Motor neuron (in vitro differentiated cells): ENCODE measurements at places on chromosomes 3 and 15. TPM values are rescaled to one million over a fixed set of nuclear protein-coding genes. Genes with fewer than 3 reads are reported as not detected.

Gene MESP2
- total RNA-seq: 0.68 and 0.90 TPM in 2 replicates

Gene GOLGA8R
- total RNA-seq: 2.7 and 4.2 TPM in 2 replicates

- ATAC-seq: no peak
Measured at GRCh38 chr3:145355206-145355605, 805.8 kb downstream of the PLOD2 start.

- ATAC-seq: peak; percentile 97
Measured at GRCh38 chr15:56496635-56497034, 31.7 kb upstream of the MNS1 start.

GRCh38 chr3:42547401-42547945, 34.3 kb downstream of the SEC22C start:
- peak; percentile 65 for ATAC-seq

Gene CKMT1A
- total RNA-seq: 9.3 and 9.5 TPM in 2 replicates

Gene CLDN16
- 0.19 and 0.24 TPM in 2 replicates for total RNA-seq

GRCh38 chr3:190621927-190622326, 108.0 kb downstream of the IL1RAP start:
- ATAC-seq: no peak

DNA sequence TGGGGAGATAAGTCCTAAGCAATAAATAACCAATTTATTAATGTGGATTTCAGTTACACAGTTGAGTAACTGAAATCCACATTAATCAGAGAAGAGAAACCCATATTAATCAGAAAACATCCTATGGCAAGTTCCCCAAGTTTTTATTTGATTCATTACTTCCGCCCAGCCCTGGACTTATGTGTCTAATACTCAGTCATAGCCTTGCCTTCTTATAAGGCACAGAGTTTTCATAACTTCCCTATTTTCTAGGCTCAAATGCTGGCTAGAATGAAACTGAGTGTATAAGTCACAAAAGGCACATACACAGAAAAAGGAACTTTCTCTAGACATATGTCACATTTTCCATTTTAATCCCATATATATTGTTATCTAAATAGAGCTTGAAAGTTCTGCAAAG, 28.8 kb downstream of the CD47 start:
- ATAC-seq: no peak

Gene COL6A6
- 0.28 and 0.49 TPM in 2 replicates for total RNA-seq

Gene CPB1
- total RNA-seq: not detected in 2 replicates
